ENCODE measurements at places on chromosomes 7 and 10.

- no peak for DNase-seq
Observed at GRCh38 chr7:66869660-66870450, 51.2 kb upstream of the TMEM248 start.

DNA sequence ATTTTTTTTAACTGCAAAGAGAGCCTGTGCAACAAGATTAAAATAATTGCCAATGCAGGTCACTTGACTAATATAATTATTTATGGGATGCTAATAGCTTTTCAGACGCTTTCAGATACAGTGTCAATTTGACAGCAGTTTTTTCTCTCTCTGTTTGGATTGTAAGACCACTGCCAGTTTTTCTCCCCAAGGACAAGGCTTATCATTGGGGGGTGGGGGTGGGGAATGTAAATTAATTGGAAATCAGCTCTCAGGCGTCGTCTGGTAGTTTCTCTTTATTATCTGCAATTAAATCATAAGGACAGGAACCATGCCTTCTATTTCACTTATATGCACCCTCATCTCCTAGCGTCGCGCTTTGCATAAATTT lies 559 bp upstream of the LRGUK start:
- no peak for DNase-seq

GRCh38 chr10:52488606-52489485 lies 174.8 kb downstream of the DKK1 start:
- no peak for DNase-seq

DNA sequence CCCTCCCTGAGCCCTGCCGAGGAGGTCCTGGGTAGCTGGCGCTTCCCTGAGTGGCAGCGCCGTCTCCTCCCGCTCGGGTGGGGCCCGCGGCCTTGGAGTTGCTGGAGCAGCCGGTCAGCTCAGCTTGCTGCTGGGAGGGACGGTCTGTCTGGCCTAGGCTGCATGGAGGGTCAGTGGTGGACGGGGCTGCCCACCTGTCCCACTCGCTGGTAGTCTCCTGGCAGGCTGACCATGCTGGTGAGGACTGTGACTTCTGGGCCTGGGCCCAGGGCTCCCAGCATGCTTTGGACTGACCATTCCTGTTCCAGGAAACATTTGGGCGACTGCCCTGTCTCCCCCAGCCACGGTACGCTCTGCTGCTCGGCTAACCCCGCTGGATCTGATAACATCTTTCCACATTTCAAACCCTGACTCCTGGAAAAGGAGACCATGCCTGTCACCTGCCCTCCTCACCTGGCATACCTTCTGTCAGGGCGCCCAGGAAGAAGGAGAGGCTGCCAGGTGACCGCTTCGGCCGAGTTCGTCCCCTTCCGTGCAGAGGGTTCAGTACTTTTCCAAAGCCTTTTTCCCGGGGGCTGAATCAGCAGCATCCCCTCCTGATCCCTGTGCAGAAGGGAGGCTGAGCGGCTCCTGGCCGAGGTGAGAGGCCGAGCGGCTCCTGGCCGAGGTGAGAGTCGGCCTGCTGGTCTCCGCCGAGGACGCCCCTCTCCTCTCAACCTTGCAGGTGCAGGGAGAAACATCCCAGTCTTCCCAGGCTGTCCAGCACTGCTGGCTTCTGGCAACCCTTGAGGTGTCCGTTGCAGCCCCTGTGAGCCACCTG lies 43.4 kb downstream of the FAM20C start:
- DNase-seq = no peak

DNA sequence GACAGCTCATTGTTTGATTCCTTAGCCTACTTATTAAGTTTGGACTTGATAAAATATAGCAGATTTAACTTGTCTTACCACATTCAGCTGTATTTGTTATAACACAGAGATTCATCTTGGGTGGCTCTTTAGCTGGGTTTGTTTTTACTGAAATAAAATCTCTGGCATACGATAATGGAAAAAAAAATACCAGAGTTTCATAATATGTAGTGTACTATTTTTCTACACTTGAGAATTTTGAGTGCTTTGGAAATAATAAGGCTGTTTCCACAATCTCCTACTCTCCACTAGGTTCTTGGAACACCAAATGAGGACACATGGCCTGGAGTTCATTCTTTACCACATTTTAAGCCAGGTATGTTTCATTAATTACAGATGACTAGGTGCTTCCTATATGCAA lies 218.6 kb upstream of the FZD1 start:
- no peak for DNase-seq

All from HuH-7 (cell line).